ENCODE measurements at places on chromosomes 6 and 20.

GRCh38 chr6:143952947-143953701 lies 54.9 kb downstream of the PLAGL1 start:
- no peak for DNase-seq

GRCh38 chr20:1813674-1814635 lies 81.3 kb upstream of the SIRPA start:
- DNase-seq, result no peak

DNA sequence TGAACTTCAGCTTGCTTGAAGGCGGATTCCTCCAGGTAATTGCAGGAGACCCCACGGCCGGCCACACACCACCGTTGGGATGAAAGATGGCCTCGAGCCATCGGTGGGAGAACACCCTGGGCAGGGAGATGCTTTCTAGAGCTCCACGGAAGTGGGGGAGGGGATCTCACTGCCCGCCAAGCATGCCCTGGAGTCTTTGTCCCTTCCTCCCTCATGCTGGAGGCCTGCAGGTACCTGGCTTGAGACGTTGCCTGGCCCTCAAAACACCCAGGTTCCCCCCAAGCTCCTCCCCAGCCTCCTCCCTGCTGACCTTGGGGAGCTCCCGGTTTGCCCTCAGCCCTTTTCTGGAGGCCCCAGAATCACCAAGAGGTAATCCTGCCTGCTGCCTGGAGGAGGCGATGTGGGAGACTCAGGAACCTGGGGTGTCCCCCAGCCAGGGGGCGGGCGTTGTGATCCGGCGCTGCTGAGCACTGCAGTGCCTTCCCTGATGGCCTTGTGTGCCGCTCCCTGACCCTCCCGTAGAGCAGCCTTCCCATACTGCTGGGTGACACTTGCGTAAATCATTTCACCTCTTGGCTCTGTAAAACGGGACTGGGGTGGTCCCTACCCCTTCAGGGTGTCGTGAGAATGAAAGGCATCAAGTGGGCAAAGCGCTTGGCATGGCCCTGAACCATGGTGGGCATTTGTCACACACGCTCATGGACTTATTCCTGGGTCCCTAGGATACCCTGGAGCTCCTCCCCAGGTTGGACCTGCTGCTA lies 91.4 kb downstream of the CEBPB start:
- DNase-seq, result no peak

GRCh38 chr20:51388756-51389542 lies 153.6 kb downstream of the NFATC2 start:
- DNase-seq, result no peak

- no peak for DNase-seq
These were observed 92.1 kb upstream of the SPTLC3 start for GRCh38 chr20:12916699-12917098.

DNA sequence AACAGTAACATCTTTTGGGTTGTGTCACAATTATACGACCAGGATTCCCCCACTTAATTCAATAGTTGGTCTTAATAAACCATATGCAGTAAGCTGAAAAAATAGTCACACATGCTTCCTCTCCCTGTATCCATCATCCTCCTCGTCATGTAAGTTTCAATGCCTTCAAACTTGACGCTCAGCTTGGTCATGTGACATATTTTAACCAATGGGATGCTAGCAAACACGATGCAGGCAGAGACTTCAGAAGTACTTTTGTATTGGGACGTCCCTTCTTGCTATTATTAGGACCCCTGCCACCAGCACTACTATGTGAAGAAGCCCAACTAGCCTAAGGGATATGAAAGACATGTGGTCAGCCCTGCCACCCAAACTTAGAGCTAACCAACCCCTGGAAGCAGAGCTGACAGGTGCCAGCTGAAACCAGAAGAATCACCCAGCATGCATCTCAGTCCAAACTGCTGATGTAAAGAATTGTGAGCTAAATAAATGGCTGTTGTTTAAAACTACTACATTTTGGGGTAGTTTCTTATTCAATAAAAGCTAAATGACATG lies 49.3 kb downstream of the CGA start:
- no peak for DNase-seq

GRCh38 chr20:11917663-11918062 lies at the start of gene BTBD3:
Gene BTBD3, plus strand, starts transcription at chr20:11917893. Its CDS starts 383 bp downstream, at chr20:11918276.
- no peak for DNase-seq

GRCh38 chr20:19928328-19929011 lies 88.7 kb upstream of the NAA20 start:
- DNase-seq, result no peak

DNA sequence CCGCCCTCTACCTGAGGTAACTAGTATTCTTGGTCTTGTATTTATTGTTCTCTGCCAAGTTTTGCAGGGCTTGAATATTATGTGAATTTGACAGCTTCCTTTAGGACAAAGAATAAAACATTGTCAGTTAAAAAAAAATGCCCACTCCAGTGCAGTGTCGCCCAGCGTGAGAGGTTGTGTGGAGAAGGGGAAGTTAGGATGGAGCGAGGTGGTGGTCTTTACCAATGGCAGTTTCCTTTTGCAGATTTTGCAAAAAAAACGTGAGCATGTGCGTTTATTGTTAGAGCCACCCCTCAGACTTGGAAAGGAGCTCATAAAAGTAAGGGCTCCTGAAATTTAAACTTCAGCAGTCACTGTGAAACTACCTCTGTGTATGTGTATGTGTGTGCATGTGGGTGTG lies 28.3 kb downstream of the UST start:
- peak; percentile 46 for DNase-seq

DNA sequence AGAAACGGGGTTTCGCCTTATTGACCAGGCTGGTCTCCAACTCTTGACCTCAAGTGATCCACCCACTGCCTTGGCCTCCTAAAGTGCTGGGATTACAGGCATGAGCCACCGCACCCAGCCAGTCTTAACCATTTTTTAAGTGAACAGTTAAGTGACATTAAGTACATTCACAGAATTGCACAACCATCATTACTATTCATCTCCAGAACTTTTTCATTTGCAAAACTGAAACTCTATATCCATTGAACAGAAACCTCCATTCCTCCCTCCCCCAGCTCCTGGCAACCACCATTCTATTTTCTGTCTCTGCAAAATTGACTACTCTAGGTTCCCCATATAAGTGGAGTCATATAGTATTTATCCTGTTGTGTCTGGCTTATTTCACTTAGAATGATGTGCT lies 59.7 kb downstream of the PLCB4 start:
- DNase-seq, result no peak

DNA sequence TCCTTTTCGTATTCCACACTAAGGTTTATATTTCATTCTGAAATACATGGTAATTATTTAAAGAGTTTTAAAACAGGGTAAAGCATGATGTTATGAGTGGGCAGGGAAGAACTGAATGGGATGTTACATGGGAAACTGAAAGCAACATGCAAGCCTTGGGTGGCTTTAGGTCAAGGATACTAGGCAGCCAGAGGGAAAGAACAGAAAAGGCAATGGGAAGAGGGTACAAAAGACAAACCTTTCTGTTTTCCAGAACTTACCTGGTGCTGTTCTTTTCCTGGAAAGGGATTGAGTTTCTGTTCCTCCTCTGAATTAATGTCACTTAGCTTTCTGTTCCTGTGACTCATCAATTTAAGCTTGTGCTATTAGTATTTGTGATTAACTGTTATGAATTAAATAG lies 71.2 kb upstream of the SMIM8 start:
- DNase-seq, result no peak

DNA sequence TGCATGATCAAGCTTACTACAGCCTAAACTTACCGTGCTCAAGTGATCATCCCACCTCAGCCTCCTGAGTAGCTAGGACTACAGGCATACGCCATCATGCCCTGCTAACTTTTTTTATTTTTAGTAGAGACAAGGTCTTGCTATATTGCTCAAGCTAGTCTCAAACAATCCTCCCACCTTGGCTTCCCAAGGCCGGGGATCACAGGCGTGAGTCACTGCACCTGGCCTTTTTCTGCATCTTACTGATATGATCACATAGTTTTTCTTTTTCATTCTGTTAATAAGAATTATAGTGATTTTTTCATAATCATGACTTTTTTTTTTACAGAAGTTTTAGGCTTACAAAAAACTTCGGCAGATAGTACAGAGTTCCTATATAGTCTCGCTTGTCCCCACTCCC lies 93.2 kb downstream of the KIF13A start:
- no peak for DNase-seq

DNA sequence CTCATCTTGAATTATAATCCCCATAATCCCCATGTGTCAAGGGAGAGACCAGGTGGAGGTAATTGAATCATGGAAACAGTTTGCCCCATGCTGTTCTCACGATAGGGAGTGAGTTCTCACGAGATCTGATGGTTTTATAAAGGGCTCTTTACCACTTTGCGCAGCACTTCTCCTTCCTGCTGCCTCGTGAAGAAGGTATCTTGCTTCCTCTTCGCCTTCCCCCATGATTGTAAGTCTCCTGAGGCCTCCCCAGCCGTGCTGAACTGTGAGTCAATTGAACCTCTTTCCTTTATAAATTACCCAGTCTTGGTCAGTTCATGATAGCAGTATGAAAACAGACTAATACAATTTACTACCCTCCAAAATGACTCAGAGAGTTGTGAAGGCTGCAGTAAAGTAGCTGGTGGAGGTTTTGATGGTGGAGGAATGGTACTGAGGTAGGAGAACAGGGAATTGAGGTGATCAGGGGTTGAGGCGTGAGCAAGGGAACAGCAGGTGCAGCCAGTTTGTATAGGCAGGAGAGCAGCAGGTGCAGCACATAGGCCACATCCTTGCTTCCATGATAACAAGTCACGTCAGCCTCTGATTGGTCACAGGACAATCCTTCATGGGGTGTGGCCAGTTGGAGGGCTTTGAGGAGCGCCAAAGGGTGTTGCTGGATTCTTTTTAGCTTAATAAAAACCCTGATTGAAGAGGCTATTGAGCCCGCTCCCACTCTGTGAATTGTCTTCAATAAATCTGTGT lies 150.0 kb downstream of the CDC5L start:
- DNase-seq, result no peak

GRCh38 chr6:14265049-14266021 lies 147.8 kb downstream of the CD83 start:
- no peak for DNase-seq

GRCh38 chr6:43331891-43332290 lies 23.3 kb upstream of the CRIP3 start:
- peak; percentile 20 for DNase-seq

Data from KBM-7 (cell line).